ENCODE measurements at places on chromosomes 12 and 14.

DNA sequence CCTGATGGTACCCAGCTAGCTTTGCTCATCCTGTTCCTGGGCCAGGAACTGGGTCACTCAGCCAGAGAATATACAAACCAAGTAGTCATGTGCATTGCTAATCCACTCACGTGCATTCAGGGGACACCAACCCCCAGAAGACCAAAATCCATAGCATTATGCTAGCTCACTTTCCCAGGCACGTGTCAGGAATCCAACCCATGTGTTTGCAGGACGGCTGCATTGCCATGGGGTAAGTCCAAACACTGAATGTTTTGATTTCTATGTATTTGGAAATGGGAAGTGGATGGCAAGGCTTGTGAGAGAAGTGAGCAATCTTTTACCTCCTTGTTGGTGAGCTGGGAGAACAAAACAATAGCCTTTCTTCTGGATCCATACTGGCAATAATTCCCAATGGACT lies 87.1 kb upstream of the FOXN3 start:
- DNase-seq: no peak

DNA sequence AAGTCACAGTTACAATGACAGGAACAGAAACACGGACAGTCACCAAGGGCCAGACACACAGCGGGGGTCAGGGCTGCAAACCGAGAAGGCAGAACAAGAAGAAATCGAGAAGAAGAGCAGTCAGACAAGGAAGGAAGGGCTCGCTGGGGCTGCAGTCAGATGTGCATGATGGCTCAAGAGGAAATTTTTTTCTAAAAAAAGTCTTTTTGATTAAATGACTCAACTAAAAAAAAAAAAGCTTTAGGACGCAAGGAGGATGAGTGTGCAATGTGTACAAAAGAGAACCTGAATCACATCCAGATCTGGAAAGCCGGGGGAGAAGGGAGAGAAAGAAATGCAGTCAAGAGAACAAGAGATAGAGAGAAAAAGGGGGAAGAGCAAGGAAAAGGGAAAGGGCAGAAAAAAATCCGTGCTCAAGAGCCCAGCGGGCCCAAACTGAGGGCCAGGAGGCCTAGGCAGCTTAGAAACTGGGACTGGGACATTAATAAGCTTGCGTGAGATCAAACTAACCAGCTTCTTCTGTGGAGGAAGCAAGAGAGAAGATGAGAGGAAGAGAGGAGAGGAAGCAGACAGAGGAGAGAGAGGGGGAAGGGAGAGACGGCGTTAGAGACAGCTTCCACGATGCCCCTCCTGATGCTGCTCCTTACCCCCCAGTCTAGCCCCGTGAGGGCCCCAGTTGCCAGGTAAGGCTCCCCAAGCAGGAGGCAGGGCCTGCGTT lies 6.7 kb downstream of the IFFO1 start:
- DNase-seq: no peak

DNA sequence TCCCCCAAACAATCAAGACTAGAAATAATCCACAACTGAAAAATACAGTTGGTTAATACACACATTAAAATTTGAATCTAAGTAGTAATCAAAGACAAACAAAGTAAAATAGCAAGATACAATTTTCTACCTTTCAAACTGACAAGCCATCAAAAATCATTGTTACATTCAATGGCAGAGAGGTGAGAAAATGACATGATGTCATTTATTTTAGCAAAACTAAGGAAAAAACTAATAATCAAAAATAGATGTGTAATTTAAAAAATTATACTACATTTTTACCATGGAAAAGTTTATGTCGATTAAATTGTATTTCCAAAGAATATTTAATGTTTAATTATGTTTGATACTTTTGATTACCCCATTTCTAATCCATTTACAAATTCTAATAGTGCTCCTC lies 59.7 kb downstream of the NOVA1 start:
- DNase-seq: no peak

GRCh38 chr14:60317609-60318008 lies 68.6 kb downstream of the PPM1A start:
- DNase-seq: no peak

GRCh38 chr14:29310210-29310609 lies 543.6 kb downstream of the FOXG1 start:
- no peak for DNase-seq

GRCh38 chr12:34607520-34608195 lies 585.4 kb downstream of the ALG10 start:
- no peak for DNase-seq

GRCh38 chr12:9711664-9712063 lies 21.2 kb downstream of the CLECL1 start:
- DNase-seq: no peak

GRCh38 chr12:21881965-21882364 lies 59.3 kb downstream of the ABCC9 start:
- DNase-seq: no peak

DNA sequence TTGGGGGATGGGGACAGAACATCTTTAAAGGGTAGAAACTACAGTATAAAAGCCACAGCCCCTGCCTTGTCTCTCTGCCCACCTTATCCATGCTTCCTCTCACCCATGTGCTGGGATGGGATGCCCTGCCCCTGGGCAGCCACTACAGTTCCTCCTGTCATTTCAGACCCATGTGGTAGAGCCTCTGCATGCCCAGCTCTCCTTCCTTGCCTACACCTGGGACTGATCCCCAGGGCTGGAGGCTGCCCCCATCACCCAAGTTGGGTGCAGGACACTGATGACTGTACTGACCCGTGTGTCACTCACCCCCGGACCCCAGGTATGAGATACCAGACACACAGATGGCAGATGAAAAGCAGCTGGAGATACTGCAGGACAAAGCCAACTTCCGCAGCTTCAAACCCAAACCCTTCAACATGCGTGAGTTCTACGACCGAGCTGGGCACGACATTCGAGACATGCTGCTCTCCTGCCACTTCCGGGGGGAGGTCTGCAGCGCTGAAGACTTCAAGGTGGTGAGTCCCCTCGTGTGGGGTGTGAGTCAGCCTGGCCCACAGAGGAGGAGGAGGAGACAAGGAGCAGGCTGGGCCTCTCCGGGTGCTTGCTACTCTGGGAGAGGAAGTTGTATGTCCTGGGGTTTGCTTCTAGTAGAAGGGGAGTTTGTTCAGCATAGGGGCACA lies 2.2 kb downstream of the ASIC1 start:
- no peak for DNase-seq

- no peak for DNase-seq
Measured at GRCh38 chr12:13038491-13039161, 5.6 kb upstream of the FAM234B start.

- DNase-seq: no peak
Measured at GRCh38 chr12:127861406-127861805, 405.6 kb upstream of the TMEM132C start.

DNA sequence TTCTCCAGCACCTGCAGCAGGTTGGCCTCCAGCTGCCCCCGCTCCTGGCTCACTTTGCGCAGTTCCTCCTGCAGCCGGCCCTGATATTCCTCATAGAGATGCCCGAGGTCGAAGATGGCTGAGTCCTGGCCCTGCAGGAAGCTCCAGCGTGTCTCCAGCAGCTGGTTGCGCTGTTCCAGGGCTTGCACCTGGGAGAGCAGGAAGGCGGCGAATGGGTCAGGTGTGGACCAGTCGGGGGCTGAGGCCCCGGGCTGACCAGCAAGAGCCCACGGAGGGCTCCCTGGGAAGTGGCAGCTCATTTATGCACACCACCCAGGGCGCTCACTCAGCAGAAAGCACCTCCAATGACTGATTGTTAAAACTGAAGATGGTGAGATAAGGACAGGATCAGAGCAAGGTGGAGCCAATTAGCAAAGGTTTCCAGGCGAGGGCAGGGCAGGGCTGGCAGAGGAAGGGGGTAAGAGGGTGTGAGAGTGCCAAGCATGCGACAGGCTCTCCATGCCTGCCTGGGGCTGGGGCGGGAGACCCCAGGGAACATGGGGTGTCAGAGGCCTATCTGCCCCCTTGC lies 6.3 kb downstream of the KRT80 start:
- DNase-seq: no peak

DNA sequence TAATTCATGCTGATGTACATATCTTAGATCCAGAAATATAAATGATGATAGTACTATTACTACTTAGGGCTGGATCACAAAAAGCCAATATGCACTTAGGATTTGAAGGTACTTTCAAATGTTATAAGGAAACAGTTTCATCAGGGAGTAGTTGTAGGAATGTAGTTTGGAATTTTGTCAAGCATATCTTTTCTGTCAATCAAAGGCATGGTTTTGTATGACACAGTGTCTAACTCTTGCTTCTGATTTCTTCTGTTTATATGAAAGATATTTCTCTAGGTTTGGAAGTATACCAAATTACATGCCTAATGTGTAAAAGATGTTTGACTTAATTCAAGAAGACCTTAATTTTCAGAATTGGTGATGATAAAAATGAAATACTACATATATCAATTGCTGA lies 135.7 kb downstream of the RAD51B start:
- DNase-seq: no peak

DNA sequence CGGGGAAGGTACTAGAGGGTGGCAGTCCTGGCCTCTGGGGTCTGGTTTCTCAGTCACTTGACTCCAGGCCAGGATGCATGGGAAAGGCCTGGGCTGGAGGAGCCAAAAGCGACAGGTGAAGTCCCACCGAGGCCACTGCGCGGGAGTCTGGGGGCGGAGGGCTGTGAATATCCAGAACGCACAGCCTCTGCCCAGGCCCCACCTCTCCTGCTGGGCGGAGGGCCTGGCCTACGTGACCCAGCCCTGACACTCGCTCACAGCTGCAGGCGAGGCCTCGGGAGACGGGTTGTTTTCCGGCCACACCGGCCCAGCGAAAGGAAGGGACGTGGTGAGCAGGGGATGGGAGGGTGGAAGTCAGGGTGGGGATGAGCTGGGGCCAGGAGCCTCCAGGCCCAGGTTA lies 91.2 kb downstream of the RFLNA start:
- no peak for DNase-seq

- no peak for DNase-seq
Measured at GRCh38 chr12:130131801-130132200, 30.5 kb upstream of the FZD10 start.

GRCh38 chr14:64574371-64575107 lies 24.8 kb downstream of the PPP1R36 start:
- no peak for DNase-seq

DNA sequence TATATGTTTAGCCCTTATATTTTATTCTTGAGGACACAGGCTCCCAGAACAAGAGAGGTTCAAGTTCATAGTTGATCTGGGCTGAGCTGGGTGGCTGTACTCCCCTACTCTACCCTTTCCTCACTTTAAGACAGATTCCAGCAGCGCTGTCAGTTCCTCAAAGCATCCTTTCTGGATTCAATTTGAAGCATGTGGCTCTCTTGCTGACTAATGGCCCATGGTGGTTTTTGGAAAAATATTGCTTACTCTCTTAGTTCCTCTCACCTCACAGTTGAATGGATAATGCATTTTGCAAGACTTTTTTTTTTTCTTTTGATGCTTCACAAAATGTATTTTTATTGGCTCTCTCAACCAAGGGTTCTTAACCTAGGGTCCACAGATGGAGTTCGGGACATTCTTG lies 4.1 kb downstream of the PELI2 start:
- no peak for DNase-seq

DNA sequence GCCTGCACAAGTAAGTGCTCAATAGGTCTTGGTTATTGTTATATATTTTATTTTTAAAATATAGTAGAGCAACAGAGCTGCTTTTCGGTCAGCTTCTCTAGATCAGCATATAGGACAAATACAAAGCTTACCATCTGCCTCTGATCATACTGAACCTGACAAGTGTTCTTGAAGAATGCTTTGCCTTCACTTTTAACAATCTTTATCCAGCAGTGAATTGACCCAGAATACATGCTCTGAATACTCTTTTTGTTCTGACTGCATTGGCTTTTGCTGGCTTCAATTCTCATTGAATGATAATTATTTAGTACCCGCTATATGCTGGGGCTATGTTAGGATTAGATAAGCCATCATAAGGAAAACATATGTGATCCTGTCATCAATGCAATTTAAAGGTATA lies 137.8 kb downstream of the DHRS2 start:
- DNase-seq: no peak

GRCh38 chr12:52307836-52308805 lies 13.1 kb downstream of the KRT83 start:
- no peak for DNase-seq

DNA sequence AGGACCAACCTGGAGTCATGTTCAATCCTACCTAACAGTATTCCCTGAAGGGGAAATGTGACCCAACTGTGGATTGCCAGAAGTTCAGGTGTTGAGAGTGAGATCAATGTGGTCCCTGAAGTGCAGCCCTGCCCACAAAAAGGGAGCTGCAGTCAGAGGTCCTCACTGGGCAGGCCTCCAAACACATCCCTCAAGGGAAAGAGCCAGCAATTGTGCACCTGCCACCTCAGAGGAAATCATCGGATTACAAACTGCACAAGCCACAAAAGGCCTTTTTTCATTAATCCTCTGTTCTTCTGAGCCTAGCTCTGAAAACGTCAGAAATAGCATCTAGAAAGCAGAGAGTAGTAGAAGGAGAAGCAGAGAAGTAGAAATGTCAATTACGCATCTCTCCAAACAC lies 10.8 kb upstream of the MDM1 start:
- no peak for DNase-seq

GRCh38 chr12:53791735-53792326 lies 40.1 kb upstream of the CISTR start:
- peak; percentile 41 for DNase-seq

- no peak for DNase-seq
Measured at GRCh38 chr12:44063671-44064070, 227.8 kb downstream of the TMEM117 start.

DNA sequence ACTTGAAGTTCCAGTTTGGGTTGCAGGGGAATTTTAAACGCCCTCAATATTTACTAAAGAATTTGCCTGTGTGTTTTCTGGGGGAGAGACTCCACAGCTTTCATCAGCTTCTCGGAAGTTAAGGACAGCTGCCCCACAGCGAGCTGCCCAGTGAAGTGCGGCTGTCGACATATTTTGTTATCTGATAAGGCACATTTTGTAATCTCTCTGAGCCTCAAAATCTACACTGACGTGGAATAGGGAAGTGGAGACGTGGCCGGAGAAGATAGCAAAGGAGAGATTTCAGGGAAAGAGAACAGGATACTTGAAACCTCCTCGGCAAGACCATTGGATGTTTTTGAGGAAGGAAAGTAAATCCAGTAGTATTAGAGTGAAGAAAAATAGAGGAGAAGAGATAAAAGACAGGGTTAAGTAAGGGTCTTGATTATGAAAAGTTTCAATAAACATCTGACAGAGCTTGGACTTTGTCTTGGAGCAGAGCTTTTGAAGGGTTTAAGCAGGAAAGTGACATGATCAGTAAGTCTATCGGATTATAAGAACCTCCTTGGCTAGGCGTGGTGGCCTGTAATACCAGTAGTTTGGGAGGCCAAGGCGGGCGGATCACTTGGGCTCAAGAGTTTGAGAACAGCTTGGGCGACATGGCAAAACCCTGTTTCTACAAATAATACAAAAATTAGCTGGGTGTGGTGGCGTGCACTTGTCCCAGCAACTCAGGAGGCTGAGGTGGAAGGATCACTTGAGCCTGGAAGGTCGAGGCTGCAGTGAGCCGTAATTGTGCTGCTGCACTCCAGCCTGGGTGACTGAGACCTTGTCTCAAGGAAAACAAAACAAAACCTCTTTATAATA lies 1.1 kb downstream of the POLR3B start:
- DNase-seq: peak; percentile 10

- DNase-seq: no peak
Measured at GRCh38 chr14:64685371-64686281, 18.6 kb upstream of the PLEKHG3 start.
